ENCODE measurements at places on chromosomes 3 and 15. TPM values are rescaled to one million over a fixed set of nuclear protein-coding genes. Genes with fewer than 3 reads are reported as not detected.

The BFSP2 gene
- not detected for total RNA-seq

DNA sequence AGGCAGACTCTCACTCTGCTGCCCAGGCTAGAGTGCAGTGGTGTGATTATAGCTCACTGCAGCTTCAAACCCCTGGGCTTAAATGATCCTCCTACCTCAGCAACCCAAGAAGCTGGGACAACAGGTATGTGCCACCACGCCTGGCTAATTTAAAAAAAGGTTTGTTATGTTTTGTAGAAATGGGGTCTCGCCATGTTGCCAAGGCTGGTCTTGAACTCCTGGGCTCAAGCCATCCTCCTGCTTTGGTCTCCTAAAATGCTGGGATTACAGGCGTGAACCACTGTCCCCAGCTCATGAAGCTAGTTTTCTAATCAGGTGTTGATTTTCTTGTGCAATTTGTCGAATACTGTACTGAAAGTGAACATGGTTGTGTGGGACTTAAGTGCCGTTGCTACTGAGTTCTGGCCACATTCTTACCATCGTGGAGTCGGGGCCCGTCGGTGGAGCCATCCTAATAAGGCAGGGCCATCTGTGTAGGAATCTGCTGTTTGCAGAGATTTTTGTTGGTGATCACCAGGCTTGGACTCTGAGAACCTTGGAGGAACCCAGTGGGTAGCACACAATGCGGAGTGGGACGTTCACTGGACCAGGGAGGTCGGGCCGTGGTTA is 193.2 kb downstream of the GOLGA6L6 start:
- DNase-seq, result no peak

GRCh38 chr15:65086680-65087111 is 10.2 kb downstream of the KBTBD13 start:
- peak; percentile 24 for DNase-seq

The ATP8B4 gene
- 8.3 TPM for total RNA-seq

GRCh38 chr15:70670680-70671079 is 92.7 kb downstream of the UACA start:
- no peak for DNase-seq

The CSK gene
- total RNA-seq, result 45.3 TPM

- no peak for DNase-seq
These were observed 398.2 kb upstream of the TPM1 start for GRCh38 chr15:62644216-62644888.

- DNase-seq, result no peak
These were observed 19.4 kb upstream of the CA12 start for GRCh38 chr15:63401078-63401477.

The GOLGA6A gene
- 4.4 TPM for total RNA-seq

DNA sequence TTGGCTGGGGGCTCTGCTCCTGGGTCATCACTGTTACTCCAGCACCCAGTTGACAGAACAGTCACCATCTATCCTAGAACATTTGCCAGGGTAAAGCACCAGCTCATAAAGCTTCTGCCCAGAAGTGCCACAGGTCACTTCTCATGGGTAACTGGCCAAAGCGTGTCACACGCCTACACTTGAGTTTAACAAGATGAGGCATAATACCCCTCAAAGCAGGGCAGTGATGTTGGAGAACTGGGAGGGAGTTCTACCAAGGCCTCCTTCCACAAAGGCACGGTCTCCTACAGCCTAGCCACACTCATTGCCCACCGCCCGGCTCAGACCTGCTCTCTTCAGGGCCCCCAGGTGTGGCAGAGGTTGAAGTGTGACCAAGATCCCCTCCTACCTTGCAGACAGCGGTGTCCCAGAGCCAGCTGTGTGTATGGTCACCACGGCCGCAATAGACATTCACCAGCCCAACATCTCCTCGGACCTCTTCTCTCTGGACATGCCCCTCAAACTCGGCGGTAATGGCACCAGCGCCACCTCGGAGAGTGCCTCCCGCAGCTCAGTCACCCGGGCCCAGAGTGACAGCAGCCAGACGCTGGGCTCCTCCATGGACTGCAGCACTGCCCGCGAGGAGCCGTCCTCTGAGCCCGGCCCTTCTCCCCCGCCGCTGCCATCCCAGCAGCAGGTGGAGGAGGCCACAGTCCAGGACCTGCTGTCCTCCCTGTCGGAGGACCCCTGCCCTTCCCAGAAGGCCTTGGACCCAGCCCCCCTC is 107.7 kb downstream of the ETFA start:
- DNase-seq, result no peak

DNA sequence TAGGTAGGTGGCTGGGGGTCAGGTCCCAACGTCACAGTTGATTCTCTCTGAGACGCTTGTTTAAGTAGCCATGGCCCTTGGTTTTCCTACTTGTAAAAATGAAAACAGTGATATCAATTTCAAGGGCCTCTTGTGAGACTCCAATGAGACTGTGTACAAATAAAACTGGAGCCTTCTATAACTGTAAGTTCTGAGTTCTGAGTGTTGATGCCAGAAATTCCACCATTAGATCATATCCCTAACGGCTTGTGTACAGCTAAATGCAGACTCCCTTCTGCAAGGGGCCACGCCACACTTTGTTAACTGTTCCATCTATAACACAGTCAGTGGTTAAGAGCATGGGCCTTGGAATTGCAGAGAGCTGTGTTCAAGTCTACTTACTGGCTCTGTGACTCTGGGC is 267.3 kb downstream of the TLE3 start:
- DNase-seq, result no peak

DNA sequence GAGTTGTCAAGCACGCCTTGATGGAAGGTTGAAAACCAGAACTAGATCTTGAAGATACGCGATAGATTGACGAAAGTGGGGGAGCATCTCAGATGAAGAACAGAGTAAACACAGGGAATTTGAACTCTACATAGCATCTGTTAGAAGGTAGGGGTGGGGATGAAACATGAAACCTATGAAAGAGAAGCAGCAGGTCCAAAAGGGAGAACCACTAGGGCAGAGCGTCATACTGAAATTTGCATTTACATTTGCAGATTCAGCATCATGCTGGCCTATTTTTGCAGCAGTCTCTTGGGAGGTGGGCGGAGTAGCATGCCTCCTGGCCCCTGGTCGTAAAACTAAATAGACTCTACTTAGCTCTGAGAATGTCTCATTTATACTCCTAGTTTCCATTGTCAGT is 46.1 kb upstream of the RASGRP1 start:
- no peak for DNase-seq

The GABRR3 gene
- total RNA-seq, result not detected

The EFCAB12 gene
- total RNA-seq, result 13.7 TPM

The GUCA1C gene
- total RNA-seq, result not detected

The RRP9 gene
- 18.6 TPM for total RNA-seq

The GNAT1 gene
- total RNA-seq, result not detected

The HCN4 gene
- total RNA-seq, result 0.18 TPM

DNA sequence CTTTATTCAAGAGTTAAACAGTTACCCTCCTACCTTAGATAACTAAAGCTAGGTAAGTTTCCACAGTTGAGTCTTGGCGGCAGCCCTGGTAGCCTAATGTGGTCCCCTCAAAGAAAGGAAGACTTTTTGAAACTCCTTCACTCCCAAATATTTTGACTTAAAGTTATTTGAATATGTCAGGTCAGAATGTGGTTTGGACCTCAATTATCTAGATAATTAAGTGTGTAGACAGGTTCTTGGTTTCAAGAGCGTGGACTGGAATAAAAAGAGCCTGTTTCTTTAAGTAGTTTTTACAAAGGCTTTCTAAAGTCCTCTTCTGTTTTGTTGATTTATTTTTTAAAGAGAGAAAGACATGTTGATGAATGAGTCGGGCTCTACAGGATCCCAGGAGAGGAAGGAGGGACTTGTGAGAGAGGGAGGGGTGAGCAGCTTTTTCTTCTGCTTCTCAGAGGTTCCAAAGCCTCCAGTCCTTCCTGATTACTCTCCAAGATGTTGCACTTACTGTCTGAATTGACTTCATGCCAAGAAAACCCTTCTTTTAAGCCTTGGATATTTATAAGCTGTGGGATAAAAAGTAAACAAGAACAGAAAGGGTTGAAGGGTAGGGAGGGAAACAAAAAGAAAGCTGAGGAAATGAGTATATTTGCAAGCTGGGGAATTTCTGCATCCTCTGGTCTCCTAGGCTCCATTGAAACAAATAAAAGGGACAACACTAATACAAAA is 457.4 kb downstream of the IGSF11 start:
- DNase-seq, result no peak

GRCh38 chr15:92112180-92112579 is 258.7 kb downstream of the SLCO3A1 start:
- no peak for DNase-seq

GRCh38 chr15:52148403-52148802 is 35.8 kb upstream of the BCL2L10 start:
- no peak for DNase-seq

GRCh38 chr3:48403533-48404439 is 26.1 kb downstream of the PLXNB1 start:
- peak; percentile 4 for DNase-seq

- no peak for DNase-seq
These were observed 5.0 kb upstream of the TLR9 start for GRCh38 chr3:52230461-52230860.

- DNase-seq, result peak; percentile 30
These were observed 1.3 kb downstream of the PIK3CA start for GRCh38 chr3:179149406-179149867.

DNA sequence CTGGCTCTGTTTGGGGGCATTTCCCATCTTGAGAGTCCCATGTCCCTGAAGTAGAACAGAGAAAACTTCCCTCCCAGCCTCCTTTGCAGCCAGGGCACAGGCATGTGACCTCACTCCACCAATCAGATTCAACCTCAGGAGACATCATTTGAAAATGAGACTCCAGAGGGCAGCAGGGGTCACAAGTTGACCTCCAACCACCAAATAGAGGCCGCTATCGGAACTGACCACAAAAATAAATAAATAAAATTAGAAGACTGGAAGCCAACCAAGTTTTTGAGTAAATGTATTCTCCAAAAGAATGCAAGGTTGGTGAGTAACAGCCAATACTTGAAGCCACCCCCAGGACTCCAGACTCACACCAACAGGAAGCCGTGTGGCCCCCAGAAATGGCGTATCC is 106.5 kb downstream of the CHSY1 start:
- no peak for DNase-seq

DNA sequence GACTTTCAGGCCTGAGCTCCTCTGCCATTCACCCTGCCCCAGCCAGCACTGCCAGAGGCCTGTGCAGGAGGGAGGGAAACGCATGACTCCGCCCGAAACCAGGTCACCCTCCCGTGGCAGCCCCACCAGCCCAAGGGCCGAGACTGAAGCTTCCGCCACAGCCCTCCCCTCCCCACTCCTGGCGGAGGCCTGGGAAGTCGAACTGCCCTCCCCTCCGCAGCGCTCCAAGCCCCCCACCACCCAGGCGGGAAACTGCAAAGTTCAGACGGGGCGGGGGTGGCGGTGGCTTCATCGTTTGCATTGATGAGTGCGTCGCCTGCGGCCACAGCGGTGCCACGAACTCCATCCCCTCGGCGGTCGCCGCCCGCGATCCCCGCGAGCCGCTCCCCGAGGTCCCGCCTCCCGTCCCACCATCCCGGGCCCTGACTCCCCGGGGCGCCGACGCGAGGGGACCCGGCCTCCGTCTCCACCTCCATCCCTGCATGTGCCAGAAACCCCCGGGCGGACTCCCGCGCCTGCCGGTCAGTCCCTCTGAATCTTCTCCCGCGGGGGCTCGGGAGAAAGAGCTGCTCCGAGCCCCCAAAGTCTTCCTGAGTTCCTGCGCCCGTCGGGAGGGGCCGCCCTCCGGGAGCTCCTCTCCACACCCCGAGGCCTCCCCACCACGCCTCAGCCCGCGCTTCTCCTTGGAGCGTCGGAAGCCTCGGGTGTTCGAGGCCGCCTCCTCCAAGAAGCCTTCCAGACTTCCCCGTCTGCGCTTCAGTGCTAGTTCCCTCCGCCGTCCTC is 698 bp downstream of the MELTF start:
- no peak for DNase-seq

The MUSTN1 gene
- total RNA-seq, result 10.5 TPM

DNA sequence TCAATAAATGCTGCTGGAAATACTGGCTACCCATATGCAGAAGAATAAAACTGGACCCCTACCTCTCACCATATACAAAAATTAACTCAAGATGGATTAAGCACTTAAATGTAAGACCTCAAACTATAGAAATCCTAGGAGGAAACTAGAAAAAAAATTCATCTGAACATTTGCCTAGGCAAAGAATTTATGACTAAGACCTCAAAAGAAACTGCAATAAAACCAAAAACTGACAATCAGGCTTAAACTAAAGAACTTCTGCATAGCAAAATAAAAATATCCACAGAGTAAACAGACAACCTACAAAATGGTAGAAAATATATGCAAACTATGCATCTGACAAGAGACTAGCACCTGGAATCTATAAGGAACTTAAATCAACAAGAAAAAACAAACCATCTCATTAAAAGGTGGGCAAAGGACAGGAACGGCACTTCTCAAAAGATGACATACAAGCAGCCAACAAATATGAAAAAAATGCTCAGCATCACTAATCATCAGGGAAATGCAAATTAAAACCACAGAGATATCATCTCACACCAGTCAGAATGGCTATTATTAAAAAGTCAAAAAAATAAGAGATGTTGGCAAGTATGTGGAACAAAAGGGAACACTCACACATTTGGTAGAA is 47.0 kb downstream of the MYO9A start:
- no peak for DNase-seq

DNA sequence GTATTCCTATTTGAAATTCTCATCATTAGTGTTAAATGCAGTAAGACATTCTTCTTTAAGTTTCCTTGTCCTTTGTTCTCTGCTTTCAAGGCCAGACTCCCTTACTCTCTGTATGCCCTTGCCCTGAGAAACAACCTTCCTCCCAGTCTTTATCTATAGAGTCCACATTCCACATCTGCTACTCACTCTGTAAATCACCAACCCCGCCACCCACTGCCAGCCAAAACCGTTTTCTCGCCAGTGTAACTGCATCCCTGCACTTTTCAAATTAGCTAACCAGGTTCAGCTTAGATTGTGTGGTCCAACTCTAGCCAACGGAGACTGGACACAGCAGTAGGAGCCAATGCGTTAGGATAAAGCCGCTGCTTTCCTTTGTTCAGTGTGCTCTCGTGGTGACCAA is 402.4 kb upstream of the PDZRN3 start:
- no peak for DNase-seq

GRCh38 chr15:29132735-29133181 is 136.9 kb downstream of the NSMCE3 start:
- no peak for DNase-seq

The PATL2 gene
- total RNA-seq, result 0.77 TPM

The WDR93 gene
- 3.0 TPM for total RNA-seq

DNA sequence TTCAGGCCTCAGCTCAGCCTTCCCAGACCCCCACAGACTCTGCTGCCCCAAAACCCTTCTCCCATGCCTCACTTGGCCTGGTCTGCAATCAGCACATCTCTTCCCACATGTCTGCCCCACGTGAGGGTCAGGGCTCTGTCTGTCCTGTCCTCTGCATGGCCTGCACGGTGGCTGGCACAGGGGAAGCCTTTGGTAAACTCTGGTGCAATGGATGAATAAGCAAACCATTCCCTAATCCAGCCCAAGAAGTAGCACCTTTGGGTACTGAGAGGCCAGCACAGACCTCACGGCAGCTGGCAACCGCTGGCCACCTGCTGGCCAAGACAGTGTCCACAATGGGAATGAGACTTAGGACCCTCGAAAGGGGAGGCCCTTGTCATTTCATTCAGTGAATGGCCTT is 27.7 kb downstream of the ABTB1 start:
- DNase-seq, result no peak
